Stimulated activated CD8-positive, alpha-beta memory T cell treated with anti-CD3 and anti-CD28 coated beads, Interleukin-7, amount 100 ng/mL, for 1 hour (primary cell): ENCODE measurements at places on chromosomes 2 and 18.

DNA sequence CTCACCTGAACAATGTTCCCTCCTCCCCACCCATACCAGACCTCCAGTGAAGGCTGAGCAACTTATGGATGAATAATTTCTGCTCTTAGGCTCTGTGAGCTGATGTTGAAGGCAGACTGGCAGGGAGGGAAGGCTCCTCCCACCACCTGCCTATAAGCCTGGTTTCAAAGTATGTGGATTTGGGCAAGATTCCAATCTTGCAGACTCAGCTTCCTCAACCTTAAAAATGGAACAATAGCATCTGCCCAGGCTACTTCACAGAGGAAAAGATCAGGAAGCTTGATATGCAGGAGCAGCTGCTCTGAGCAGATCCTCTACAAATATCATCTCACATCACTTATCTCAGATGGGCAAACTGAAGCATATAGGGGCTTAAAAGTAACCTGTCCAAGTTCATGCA is 112.2 kb downstream of the ZFP36L2 start:
- DNase-seq: no peak

DNA sequence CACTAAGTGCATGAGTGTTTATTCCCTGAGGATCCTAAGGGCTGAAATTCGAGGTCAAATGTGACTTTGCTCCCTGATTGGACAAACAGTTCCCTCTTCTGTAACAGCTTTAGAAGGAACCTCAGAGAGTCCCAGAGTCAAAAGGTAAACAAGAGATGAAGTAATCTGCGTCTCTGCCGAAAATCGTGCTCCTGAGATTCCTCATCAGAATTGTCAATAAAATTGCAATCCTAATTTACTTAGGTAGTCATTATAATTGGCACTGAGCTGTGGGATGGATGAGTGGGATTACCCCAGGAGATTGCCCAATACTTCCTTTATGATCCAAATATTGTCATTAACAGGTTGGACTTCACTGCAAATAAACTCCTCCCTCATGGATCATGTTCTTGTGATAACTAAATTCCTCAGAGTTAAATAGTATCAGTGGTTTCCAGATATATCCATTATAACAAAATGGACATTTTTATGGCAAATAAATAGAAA is 907 bp upstream of the SUCLG1 start:
- DNase-seq: no peak

DNA sequence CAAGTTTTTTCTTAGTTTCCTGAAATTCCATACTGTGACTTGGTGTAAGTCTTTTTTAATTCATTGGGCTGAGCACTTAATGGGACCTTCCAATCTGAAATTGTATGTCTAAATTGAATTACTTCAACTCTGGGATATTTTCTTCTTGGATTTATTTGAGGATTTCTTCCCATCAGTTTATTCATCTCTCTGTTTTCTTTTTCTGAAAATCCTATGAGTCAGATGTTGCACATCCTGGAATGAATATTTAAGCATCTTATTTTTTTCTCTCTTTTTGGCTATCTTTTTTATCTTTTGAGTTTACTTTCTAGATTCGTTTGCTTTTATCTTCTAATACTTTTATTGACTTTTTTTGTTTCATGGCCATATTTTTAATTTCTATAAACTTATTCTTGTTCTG is 55.4 kb upstream of the ACYP2 start:
- DNase-seq: no peak

GRCh38 chr2:173903601-173904394 is 61.4 kb downstream of the SP3 start:
- no peak for DNase-seq

- no peak for DNase-seq
These were observed 49.4 kb downstream of the PDE1A start for GRCh38 chr2:182377467-182377866.

DNA sequence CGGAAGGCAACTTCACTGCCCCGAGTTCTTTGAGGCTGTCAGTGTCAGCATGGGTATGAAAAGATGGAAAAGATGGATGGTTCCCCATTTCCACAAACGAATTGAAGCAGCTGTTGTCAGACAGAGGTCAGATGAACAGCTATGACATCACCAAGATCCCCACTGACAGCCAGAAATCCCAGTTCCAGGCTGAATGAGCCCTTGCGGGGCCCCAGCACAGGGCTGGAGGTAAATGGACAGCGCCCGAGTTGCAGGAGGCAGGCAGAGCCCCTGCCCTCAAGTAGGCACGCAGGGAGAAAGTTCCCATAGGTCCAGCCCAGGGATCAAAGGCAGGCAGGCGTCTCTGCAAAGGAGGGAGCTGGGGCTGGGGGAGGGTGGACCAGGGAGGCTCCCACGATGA is 169.5 kb upstream of the AGAP1 start:
- no peak for DNase-seq

DNA sequence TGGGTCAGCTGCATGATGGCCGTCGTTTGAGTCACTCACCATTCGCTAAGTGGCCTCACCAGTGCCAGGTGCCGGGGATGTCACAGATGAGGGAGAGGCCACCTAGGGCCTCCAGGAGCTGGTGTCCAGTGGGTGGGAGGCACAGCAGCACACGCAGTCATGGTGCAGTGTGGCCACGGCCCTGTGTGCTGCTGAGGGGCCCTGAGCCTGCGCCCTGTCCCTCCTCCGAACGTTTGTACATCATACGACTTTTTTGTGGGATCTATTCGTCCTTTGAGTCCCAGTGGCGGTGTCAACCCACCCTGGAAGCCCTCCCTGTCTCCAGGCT is 30.1 kb upstream of the ODC1 start:
- no peak for DNase-seq

DNA sequence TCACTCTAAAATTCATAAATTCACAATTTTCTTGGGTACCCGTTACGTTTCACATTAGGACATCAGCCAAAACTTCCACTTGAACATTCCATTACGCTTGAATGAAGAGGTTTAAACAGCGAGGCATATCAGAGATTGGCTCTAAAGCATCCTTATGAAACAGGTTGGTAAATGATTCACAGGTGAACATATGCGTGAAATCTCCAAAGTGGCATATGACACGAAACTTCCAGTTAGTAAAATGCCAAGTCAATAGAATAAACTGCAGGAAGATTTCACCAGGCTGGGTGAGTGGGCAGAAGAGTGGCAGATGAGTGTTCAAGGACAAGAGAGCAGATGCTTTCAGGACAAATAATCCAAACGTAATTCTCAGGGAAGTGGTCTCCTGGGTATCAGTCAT is 33.9 kb upstream of the GLS start:
- no peak for DNase-seq

DNA sequence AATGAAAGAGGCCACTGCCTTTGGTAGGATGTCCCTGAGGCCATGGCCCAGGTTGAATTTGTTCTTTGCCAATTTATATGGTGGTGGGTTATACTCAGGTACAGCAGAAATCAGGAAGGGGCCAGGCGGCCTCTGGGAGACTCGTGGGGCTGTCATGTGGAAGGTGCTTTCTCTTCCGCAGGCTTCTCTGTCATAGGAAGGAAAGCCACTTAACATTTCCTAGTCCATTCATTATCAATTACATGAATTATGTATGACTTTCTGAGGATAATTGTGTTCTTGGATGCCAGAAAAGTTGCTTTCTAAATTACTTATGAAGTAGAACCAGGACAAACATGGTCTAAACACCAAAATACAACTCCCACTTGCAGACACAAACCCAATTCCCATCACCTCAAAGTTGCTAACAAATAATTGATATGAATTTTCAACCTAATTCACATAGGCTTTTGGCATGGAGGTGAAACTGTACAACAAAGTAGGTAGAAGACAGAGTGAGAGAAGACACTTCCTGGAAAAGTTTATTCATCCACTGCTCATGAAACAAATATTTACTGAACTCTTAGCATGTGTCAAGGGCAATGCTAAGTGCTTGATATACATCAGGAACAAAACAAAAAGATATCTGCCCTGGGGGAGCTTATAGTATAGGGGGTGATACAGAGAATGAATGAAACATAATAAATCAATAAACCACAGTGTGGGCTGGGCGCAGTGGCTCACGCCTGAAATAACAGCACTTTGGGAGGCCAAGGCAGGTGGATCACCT is 50.5 kb upstream of the CHMP1B start:
- DNase-seq: no peak

DNA sequence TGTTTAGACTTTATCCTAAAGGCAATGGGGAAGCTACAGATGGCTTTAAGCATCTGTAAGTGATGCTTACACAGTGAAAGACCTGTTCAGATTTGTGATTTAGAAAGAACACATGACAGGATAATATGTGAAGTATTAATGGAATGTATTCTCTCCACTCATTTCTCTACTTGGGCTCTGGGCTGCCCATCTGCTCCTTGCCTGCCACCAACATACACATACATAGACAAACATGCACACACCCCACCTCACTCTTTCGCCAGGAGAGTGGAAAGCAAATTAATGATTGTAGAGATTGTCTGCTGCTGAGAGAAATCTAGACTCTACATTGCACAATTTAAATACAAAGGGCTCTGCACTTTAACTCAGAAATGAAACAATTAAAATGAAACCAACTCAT is 61.0 kb upstream of the NFE2L2 start:
- no peak for DNase-seq

DNA sequence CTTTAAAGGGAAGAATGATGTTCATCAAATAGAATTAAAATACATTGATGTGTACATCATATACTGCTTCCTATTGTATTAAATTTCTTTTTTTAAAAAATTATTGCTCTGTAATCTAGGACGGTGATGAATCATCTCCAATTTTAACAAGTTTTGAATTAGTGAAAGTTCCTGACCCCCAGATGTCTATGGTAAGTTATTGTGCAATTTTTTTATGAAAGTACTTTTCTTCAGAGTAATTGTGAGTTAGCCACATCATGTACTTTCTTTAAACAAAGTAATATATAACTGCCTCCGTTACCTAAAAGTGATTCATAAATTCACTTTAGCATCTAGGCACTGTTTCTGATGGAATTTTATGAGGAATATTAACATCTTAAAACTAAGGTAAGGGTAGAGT is 38.1 kb downstream of the PIK3C3 start:
- DNase-seq: no peak

- no peak for DNase-seq
These were observed 71.4 kb upstream of the ZNF385B start for GRCh38 chr2:179932786-179933185.

GRCh38 chr2:160826496-160826895 is 332.9 kb upstream of the RBMS1 start:
- DNase-seq: no peak

DNA sequence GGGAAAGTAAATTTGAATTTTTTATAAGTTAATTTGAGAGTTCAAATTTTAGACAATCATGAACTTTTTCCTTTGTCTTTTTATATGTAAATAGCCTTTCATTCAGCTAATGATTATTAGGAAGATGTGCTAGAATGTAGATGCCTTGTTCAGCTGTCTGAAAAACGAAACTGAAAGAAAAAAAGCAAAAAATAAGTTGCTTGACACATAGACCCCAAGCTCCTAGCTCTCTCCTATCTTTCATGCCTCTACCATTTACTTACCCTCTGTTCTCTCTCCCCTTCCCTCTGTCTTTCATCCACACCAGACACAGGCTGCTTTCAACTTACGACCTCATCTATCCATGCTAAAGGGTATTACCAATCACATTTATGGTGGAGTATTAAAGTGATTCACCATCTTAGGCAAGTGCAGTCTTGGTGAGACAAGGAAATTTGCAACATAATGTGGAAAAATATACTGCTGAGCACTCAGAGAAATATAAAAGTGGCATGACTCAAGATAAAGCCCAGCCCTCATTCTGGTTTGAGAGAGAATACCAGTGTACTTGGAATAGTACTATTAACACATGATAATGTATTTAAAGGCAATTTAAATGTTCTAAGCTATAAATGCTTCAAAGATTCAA is 425.6 kb downstream of the SUCLG1 start:
- no peak for DNase-seq

GRCh38 chr18:63071701-63072141 is 247.8 kb downstream of the BCL2 start:
- DNase-seq: no peak

- DNase-seq: no peak
These were observed 85.9 kb downstream of the SMAD7 start for GRCh38 chr18:48864876-48865275.

GRCh38 chr2:218622606-218623365 is 15.1 kb downstream of the PLCD4 start:
- no peak for DNase-seq

DNA sequence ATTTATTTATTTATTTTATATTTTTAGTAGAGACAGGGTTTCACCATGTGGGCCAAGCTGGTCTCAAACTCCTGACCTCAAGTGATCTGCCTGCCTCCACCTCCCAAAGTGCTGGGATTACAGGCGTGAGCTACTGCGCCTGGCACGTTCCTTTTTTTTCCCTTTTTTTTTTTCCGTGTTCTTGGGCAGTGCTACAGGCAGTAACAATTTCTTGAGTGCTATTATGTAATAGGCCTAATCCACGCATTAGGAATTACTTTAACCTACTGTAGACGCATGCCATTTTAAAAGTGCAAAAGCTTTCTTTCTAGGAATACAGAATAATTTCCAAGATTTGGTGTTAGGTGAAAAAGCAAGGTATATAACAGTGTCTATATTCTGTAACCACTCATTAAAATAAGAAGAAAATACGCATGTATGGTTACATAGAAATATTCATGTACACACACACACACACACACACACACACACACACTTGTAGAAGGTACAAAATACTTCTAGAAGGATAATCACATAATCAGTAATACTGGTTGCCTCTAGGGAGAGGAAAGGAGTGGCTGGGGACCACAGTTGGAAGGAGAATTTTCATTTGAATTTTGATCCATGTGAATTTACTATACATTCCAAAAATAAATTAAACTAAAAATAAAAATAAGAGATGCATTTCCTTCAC is 92.3 kb downstream of the METTL8 start:
- DNase-seq: no peak

- no peak for DNase-seq
These were observed 76.8 kb downstream of the LYPD1 start for GRCh38 chr2:132593171-132593570.

DNA sequence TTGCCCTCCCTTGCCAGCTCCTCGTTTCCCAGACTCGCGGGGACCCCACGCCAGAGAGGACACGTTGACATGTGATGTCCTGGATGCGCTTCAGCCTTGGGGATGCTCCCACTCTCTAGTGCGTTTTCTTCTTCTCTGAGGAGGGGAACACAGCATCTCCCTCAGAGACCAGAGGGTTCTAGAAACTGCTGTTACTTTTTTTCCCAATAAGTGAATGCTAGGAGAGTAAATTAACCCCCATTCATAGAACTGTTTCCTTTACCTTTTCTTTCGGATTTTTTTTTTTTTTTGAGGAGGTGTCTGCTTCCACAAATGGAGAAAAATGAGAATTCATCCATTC is 370 bp upstream of the EFEMP1 start:
- no peak for DNase-seq

GRCh38 chr2:164922134-164922533 is 33.2 kb downstream of the SLC38A11 start:
- no peak for DNase-seq

DNA sequence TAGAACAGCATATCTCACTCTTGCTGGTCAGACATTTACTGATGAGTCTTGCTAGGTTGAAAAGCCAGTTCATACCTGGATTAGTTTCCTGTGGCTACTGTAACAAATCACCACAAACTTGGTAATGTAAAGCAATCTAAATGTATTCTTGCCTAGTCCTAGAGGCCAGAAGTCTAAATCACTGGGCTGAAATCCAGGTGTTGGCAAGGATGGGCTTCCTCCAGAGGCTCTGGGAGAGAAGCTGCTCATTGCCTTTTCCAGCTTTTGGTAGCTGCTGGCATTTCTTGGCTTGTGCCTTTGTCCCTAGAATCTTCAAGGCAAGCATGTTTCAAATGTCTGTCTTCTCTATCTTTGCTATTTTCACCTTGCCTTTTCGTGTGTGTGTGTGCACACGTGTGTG is 62.3 kb upstream of the MAP4K3 start:
- no peak for DNase-seq

GRCh38 chr2:37619959-37620300 is 51.5 kb downstream of the CDC42EP3 start:
- no peak for DNase-seq
